CD4-positive, alpha-beta T cell treated with Interleukin-12 subunit alpha and Interleukin-12 subunit beta, for 1 hour (primary cell): ENCODE measurements at places on chromosomes 12 and 14.

DNA sequence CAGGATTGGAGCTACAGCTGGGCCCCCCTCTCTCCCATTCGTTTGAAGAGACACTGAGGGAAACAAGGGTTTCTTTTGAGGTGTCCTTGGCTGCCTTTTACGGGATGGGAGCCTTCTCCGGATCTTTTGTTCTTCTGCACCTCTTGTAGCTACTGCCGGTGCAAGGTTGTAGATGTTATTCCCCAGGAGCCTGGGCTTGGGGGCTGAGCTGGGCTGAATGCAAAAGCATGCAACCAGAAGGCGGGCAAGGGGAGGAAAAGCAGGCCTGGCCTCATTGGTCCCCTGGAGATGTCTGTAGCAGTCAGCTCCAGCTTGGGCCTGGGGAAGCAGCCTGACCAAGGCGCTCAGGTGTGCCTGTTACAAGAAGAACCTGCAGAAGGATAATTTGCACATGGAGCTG lies 110.3 kb downstream of the GCH1 start:
- no peak for DNase-seq

- no peak for DNase-seq
Observed at GRCh38 chr12:51600721-51601120, 9.7 kb downstream of the SCN8A start.

GRCh38 chr12:82625523-82625922 lies 61.2 kb upstream of the TMTC2 start:
- DNase-seq: no peak

DNA sequence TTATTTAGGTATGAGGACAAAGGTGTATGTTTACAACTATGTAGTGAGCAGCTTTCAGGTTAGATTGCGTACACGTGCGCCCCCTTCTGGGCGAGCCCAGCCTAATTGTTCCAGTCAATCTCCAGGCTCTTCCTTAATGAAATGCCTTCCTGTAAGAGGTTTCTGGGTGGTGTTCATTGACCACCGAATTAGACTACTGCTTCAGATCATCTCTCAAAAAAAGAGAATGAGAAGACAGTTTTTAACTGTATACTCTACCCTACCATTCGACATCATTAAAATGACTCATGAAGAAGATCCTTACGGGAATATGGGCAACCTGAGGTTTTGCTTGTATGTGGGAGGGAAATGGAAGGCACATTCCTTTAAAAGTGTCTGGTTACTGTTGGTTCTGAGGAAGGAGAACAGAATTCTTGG lies 2.1 kb downstream of the LUM start:
- peak; percentile 6 for DNase-seq

GRCh38 chr14:102352213-102352612 lies 10.5 kb downstream of the CINP start:
- no peak for DNase-seq

DNA sequence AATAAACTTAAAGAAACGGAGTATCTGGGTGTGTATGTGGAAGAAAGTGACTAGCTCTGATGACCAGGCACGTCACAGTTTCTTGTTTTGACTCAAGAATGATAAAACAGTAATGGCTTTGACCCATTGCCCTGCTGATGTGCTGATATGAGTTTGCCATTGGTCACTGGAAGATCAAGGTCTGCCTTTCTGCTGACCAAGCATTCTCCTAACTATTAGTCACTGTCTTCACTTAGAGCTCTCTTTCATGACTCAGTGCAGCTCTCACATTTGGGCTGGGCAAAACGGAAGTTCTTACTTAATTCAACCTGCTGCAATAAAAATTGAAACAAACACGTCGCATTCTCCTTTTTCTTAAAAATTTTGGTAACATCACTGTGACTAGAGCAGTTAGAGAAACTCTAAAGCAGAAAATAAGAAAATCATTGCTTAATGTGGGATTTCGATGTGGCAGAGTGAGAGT lies 366.7 kb downstream of the BTG1 start:
- DNase-seq: peak; percentile 66

- no peak for DNase-seq
Observed at GRCh38 chr12:81300454-81300853, 222.6 kb downstream of the ACSS3 start.

DNA sequence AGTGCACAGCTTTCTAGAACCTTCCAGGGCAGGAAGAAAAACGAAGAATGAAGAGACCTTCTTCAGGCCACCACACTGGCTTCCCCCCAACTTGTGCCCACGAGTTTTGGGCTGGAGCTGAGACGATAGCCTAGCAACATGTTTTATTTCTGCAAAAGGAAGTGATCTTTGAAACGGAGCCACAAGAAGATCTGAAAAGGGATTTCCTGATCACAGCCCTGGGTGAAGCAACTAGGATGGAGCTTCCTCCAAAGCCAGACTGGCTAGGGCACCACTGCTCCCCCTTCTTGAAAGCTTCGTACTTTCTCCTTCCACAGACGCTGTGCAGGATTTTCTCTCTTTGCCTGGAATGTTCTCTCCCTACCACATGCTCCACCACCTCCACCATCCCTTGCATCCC lies 418.3 kb downstream of the MED13L start:
- DNase-seq: no peak

DNA sequence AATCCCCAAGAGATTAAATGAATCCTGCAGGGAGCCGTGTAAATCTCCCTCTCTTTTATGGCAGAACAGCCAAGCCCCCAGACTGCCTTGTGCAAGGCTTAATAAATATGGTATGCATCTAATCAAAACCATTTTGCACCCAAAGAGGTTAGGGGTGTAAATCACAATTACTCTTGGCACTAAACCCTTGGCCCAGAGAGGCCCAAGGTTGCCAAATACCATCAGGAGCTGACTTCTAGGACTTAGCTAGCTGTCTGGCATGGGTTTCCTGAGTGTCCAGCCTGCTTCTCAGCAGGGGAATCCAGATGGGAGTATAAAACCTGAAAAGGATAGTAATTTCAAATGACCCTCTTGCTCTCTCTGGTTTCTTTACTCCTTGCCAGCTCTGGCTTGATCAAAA lies 610.4 kb downstream of the MED13L start:
- DNase-seq: no peak

DNA sequence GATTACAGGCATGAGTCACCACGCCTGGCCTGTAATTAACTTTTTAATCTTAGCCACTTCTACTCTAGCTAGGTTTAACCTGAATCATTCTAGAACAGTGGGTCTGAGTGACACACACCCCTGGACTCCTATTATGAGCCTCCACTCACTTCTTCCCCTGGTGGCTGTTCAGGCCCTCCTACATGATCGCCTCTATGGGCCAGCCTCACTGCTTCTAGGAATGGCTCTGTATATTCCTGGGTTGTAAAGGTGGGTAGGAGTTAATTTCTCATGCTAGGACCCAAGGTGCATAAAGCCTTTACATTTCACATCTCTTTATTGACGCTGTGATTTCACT lies 8.0 kb upstream of the RNU6-8 start:
- DNase-seq: no peak

GRCh38 chr12:95790033-95790916 lies at the start of gene NTN4:
Gene NTN4 (minus strand): TSS chr12:95790764. CDS start chr12:95790309, 455 bp downstream.
- peak; percentile 20 for DNase-seq

DNA sequence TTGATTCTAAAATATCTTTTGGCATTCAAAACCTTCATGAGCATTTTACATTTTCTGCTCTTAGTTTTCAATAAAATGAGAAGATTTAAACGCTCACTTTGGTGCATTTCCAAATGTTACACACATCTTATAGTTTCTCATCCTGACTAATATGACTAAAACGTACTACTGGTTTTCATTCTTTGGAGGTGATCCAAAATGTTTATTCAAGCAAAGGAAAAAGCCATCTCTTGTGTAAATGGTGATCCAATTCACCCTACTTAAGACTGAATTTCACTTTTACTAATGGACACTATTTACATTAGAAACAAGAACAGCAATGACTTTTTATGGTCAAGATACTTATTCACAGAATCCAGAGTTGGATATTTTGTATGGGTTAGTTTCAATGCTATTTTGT lies 86.6 kb downstream of the KITLG start:
- no peak for DNase-seq

DNA sequence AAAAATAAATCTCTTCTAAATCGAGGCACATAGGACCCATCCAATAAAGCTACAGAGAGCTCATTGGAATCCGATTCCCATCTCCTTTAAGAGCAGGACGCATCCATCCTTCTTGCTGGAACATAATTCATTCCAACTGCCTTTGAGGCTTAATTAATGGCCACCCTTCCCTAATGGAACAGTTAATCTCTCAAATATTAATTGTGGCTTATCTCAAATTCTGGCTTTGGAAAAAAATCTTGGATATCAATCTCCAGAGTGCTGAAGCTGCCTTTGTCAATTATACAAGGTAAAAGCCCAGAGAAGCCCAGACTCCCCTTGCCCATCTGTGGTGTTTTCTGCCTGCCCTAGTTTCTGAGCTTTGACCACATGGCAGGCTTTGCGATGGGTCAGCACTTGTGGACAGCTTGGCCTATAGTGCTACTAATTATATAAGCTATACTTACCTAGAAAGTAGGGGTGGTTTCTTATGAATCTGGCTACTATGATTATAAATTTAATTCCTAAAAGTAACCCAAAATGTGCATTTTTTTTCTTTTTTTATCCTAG lies 246.3 kb downstream of the NUAK1 start:
- no peak for DNase-seq

DNA sequence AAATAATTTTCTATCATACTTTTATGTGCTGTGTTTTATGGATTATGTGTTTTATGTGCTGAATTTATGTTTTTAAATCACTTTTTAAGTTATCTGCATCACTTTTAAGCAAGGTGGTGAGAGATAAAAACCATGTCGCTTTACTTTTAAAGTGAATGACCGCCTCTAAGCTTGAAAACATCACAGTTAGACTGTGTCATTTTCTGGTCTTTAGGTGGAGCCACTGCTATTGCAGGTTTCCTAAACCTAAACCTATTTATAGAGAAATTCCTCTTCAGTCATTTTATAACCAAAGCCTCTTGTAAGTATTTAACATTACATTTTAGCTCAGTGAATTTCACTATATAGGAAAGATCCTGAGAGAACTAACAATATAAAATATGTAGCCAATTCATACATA lies 21.0 kb upstream of the MDM2 start:
- no peak for DNase-seq

GRCh38 chr14:70807898-70808415 lies 1.4 kb downstream of the MAP3K9 start:
- DNase-seq: peak; percentile 62

GRCh38 chr12:54661048-54661447 lies 12.9 kb upstream of the DCD start:
- DNase-seq: no peak

GRCh38 chr14:96118391-96118790 lies 79.2 kb downstream of the C14orf132 start:
- DNase-seq: no peak

DNA sequence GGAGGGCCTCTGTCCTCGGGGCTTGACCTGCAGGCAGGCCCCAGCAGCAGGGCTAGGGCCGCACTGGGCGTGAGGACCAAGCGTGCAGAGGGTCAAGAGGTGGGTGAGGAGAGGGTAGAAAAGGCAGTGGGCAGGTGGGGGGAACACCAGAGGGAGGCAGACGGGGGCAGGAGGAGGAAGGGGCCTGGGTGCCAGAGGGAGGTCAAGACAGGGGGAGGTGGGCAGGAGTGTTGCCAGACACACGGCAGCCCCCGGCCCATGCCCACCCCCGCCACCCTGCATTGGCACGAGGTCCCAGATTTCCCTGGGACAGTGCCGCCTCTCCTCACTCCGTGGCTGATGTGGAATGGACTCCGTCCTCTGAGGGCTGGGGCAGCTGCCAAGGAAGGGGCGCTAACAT lies 8.2 kb downstream of the TMEM121 start:
- no peak for DNase-seq

DNA sequence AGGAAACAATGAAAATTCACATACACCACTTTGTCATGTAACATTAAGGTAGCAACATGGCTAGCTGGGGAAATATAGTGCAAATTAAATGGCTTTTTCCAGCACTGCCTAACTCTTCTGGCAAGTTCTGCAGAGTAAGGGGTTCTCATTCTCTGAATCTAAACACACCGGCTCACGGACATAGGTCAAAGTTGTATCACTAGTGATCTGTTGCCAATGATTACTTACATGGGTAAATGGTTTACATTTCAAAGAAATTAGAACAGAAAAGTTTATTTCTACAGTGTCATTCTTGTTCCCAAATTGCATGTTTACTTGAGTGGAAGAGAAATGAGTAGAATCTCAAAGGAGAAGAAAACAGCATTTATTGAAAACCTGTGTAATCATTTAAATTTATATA lies 381.9 kb downstream of the PRKD1 start:
- no peak for DNase-seq

DNA sequence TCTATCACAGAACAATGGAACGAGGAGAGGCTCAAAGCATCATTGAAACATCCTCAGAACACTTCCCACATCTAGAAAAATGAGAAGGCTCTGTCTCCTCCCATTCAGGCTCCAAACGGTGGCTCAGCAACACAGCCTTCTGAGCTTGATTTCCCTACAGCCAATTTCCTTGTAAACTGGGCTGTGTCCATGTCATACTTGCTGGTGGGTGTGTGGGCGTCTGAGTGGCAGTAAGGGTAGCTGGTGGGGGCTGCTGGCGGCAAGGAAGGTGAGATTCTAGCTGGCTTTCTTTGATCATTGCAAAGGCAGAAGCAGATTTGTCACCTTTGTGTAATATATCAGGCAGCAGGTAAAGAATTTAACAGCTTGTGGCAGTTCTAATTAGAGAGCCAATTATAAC lies 163.7 kb downstream of the CALM1 start:
- DNase-seq: no peak

DNA sequence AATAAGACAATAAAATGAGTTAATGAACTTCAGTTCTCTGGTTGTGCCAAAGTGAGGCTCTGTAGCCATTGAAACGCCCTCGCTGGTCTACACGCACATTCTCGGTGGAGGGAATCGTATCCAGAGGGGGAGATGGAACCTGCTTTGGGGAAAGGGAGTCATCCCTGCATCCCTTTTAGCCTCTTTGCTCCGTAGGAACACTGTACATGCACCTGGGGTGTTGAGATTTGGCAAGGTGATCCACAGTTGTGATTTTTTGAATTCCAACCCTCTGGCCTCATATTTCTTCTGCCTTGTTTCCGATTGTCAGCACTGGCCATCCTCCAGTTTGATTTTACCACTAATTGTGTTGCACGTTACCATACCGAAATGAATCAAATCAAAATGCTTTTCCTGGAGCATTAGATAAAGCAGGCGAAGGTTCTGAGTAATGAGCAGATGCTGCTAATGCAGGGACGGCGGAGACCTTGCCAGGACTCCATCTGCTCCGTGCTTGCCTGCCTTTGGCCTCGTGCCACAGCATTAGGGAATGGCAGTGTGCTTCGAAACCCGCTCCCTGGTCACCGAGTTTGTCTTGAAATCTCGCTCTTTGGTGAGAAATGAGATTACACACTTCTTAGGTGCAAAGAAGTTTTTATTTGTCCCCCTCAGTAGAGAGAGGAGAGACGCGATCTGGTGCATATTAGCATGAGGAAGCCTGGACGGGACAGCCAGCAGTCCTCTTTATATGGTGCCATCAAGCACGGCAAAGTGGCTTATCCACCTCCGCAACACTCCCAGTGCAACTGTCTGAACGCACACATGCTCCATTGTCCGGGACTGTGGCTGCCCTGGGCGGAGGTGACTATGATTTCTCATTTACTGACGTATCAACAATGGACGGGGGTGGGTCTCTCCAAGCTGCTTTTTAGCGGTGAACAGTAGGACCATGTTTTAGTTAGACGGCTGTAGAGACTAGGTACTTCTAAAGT lies 59.1 kb downstream of the FBXW8 start:
- no peak for DNase-seq
